ENCODE measurements at places on chromosomes 1 and 21.

- DNase-seq = no peak
Measured at GRCh38 chr1:240618946-240619345, 7.0 kb upstream of the GREM2 start.

GRCh38 chr1:85184245-85184644 lies 16.6 kb downstream of the SYDE2 start:
- no peak for DNase-seq

GRCh38 chr1:43067977-43068751 lies 103.9 kb downstream of the EBNA1BP2 start:
- DNase-seq = no peak

DNA sequence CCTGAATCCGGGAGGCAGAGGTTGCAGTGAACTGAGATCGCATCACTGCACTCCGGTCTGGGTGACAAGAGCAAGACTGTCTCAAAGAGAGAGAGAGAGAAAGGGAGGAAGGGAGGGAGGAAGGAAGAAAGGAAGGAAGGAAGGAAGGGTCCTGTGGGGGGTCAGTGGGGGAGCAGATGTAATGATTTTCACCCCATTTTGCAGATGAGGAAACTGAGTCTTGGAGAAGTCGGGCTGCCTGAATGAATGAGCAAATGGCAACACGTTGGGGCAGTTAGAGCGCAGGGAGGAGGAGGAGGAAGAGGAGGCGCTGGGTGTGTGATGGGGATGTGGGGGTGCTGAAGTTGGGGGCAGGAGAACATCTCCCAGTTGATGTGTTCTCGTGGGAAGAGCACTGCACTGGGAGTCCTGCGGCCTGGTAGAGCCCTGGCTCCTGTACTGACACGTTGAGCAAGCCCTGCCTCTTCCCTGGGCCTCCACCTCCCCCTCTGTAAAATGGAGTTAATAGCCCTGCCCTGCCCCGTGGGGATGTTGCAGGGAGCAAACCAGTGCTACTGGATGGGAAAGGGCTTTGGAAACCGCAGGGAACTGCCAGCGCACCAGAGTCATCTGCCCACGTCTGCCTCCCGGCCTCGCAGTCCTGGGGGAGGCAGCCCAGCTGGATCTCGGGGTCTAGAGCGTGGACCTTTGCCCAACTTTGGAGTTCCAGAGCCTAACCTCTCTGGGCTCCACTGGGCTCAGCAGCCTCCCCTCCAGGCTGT lies 103.2 kb upstream of the CASZ1 start:
- DNase-seq = no peak

DNA sequence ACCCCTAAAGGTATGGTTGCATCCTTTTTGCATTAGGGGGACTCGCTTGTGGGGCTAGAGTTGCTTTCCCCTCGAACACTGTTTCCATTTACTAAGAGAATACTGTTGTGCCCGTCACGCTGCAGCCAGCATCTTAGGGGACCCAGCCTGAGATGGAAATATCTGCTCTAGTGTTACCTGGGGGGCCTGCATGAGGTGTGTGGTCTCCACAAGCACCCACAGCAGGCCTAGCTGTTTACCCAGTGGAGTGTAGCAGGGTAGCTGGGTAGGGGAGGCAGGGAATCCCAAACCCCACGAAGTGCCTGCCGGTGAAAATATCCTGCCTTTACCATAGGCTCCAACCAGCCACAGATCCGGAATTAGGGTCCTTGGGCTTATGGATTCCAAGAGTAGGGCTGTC lies 303.6 kb downstream of the PTPRU start:
- DNase-seq = no peak

DNA sequence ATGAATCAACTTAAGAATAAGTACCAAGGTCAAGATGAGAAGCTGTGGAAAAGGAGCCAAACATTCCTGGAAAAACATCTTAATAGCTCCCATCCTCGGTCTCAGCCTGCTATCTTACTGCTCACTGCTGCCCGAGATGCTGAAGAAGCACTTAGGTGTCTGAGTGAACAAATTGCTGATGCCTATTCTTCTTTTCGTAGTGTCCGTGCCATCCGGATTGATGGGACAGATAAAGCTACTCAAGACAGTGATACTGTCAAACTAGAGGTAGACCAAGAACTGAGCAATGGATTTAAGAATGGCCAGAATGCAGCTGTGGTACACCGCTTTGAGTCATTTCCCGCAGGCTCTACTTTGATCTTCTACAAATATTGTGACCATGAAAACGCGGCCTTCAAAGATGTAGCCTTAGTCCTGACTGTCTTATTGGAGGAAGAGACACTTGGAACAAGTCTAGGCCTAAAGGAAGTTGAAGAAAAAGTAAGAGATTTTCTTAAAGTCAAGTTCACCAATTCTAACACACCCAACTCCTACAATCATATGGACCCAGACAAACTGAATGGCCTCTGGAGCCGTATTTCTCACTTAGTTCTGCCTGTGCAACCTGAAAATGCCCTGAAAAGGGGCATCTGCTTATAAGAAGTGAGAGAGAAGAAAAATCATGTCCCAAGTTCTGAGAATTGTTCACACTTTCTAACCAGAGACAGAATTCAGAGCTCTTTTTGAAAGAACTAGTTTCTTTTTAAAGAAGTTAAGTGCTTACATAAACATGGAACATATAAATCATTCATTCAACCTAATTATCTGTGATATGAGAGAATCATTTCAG lies 35.7 kb downstream of the TOR1AIP1 start:
- no peak for DNase-seq

DNA sequence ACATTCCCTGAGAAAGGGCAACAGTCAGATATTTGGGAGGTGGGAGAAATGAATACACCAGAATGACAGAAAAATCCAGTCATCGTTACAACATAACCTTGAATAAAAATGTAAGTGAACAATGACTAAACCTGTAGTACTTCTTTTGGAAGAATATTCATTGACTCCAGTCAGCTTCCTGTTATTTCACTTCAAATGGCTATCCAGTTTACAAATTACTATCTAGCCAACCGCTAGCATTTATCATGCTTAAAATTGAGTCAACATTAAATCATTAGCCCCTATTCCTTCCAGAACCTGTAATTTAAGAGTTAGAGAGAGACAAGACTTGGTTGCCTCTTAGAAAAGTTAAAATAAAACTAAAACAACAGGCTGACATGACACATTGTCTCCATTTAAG lies 33.6 kb downstream of the WLS start:
- DNase-seq = no peak

GRCh38 chr1:74470936-74471335 lies 41.5 kb downstream of the LRRC53 start:
- no peak for DNase-seq

- peak; percentile 19 for DNase-seq
Measured at GRCh38 chr1:13960375-13960987, 260.5 kb downstream of the PRDM2 start.

GRCh38 chr1:29655945-29656850 lies 419.9 kb downstream of the PTPRU start:
- DNase-seq = no peak

DNA sequence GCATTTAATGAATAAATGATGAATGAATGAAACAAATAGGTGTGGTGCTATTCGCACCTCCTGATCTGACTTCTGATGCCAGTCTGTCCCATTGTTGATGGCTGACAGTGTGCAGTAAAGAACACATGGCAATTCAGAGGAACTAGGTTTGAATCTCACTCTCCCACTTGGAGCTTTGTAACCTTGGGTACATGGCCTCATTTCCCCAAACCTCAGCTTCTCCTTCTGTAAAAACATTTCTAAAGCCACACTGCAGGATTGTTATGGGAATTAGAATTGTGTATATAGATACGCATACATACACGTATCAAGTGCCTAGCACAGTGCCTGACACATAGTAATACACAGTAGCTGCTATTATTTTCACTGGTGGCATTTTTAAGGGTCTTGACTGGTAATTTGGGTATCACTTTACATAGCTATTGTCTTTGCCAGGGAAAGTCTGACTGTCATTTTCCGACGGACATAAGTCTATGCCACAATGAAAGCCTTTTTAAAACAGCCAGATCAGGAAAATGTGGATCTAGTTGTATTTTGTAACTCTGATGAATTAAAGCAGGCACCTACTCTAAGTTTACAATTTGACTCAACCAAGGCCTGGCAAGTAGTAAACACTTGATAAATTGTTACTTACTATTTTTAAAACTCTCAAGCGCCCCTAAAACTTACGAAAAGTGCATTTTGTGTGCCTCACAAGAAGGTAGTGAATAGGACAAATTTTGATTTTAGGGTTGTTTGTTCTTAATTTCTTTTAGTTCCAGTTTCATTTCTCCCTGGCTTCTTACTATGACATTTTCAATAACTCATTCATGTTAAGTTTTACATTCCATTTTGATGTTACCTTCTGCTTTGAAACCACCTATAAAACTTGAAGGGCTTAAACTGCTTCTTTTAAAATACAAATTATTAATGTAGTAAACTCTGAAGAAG lies 164.4 kb downstream of the SDCCAG8 start:
- DNase-seq = no peak

DNA sequence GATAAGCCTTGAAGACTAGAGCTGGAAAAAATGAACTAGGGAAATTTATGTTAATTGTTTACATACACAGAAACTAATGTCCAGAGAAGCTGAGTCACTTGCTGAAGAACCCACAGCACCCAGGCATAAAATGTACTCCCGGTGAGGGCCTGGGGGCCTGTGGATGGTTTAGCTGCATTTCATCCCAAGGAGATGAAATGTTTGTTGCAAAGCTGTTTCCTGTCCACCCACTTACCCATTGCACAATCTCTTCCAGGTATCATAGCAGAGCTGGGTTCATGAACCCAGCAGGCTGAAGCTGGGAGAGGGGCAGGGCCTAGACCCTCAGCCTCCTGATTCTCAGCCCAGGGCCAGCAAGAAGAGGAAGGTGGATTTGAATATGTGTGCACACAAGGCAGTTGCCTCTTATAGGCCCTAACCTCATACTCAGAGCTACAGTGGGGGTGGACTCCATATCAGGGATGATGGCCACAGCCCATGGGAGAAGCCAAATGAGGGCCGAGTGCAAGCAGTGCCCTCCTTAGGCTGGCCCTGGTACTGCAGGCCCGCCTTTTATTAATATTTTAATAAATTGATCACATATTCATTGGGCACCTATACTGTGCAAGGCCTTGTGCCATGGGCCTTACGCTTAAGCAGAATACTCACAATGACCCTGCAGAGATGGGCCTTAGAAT lies 110.8 kb downstream of the LACTBL1 start:
- no peak for DNase-seq

DNA sequence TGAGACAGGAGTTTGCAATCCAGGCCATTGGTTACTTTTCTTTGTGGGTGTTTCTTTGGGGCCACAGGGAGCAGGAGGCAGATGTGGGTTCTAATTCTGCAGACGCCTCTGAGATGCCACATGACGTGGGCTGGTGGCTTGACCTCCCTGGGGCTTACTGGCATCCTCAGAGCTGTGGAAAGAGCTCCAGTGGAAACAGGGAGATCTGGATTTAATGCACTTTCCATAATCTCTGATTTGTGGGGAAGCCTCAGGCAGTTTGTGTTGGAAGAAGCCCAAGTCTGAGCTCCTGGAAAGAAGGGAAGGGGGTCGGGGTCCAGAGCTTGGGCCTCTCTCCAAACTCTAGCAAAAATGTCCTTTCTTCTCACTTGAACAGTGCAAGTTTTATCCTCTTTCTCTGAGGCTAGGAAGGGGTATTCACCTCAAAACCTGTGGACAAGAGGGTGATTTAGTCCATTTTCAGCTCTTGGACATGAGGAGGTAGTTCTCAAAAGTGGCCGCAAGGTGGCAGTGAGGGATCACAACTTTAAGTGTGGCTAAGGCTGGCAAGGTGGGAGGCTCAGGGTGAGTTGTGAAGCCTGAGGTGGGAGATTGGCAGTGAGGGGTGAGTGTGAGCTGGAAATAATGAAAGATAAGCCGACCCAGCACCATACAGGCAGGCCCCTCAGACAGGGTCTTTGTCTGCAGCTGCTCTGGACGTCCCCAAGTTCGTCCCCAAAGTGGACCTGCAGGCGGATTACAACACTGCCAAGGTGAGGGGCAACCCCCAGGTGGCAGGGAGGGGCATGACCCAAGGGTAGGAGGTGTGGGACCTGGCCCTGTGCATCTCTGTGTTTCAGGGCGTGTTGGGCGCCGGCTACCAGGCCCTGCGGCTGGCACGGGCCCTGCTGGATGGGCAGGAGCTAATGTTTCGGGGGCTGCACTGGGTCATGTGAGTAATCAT lies 9.2 kb downstream of the IKBKE start:
- peak; percentile 36 for DNase-seq

- DNase-seq = no peak
Measured at GRCh38 chr1:37478451-37478881, 4.1 kb downstream of the ZC3H12A start.

DNA sequence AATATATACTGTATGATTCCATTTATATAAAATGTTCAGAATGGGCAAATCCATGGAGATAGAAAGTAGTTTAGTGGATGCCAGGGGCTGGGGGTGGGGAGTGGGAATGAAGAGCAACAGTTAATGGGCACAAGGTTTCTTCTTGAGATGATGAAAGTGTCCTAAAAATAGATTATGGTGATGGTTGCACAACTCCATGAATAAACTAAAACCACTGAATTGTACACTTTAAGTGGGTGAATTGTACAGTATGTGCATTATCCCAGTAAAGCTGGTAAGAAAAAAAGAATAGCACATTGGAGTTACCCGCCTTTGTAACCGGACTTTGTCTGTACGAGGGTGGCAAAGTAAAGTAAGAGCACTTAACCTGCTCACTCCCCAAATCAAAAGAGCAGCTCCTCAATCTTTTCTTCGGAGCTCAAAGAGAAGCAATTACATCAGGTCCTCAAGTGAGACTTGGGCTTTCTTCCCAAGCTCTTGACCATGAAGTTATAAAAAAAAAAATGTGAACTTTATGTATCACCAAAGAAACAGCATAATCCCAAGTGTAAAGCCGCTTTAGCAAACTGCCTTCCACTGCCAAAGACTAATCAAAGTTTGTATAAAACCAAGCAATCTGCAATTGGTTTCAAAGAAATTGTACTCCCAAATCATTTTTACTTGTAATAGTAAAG lies 32.1 kb downstream of the ALDH9A1 start:
- no peak for DNase-seq

DNA sequence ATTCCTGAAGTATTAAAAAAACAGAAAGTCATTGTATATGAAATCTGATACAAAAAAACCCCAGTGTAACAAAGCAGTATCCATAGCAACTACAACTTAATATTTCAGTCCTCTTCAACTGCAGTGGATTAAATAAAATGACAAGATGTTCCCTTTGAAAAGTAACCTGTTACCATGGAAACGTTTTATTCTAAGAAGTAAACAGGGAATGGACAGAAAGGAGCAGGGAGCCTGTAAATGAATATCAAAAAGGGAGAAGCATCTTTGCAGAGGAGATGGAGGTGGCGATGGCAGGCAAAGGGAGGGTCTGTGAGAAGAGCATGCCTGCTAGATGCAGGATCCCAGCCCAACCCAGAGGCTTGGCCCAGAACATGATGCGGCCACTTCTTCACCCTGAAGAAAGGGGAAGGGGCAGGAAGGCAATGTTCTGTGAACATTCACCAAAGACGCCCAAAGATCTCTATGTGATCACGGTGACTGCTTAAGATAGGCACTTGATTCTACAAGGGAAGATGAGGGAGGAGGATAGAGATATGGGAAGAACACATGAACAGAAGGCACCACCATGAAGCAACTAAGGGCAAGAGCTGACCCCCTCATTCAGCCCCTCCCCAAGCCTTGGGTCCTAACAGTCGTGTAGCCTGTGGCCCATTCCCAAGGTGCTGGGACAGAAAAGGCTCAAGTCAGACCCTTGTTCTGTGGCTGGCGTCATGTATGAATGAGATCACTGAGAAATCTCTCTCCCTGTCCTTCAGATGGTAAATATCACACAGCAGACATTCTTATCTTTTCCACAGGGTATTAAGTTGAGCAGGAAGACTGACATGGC lies 200.0 kb downstream of the SLC45A1 start:
- no peak for DNase-seq

All from DMS 273 treated with DMSO at 0.1 percent for 48 hours (cell line).